ENCODE measurements at places on chromosomes 7 and 10.

- no peak for DNase-seq
Measured at GRCh38 chr7:117270371-117270770, 52.5 kb downstream of the WNT2 start.

- no peak for DNase-seq
Measured at GRCh38 chr10:80579849-80580637, 42.3 kb downstream of the SH2D4B start.

- DNase-seq = no peak
Measured at GRCh38 chr10:119477444-119477843, 65.1 kb downstream of the RGS10 start.

DNA sequence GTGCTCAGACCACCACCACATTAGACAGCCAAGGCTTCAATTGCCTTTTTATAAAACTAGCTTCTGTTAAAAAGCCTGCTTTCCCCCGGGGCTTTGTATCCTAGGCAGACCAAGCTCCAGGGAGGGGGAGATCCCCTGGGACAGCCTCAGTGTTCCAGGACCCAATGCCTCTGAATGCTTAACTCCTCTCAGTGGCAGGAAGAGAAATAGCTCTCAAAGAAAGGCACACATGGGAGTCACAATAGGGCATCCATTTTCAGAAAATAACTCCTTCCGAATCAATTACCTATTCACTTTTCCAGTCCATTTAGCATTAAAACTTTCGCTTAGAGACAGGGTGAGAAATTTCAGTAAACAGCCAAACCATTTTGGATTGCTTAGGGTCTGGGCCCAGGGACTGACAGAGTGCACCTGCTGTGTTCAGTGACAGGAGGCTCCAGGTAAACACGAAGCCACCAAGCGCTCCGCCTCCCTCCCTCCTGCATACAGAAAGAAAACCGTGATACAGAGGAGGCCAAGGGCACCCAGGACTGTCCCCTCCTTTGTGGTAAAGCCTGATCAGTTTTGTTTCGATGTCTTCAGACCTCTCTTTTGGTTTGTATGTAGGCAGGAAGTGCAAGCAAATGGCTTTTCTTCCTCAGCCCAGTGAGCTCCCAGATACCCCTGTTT, 599.7 kb downstream of the KCNMA1 start:
- no peak for DNase-seq

DNA sequence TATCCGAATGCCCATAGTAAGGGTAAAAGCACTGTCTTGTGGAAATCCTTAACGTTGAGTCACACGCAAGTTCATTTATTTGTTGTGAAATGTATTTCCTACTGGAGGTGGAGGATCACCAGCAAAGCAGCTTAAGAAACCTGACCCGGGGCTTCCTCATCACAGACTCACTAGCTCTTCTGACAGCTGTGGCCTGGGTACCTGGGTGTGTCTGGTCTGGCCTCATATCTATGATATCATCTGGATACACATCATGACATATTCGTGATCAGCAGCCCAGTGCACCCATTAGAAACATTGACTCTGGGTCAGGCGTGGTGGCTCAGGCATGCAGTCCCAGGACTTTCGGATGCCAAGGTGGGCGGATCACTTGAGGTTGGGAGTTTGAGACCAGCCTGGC, 8.8 kb downstream of the DRGX start:
- DNase-seq = peak; percentile 68

- no peak for DNase-seq
Measured at GRCh38 chr10:917416-917720, 14.1 kb downstream of the LARP4B start.

DNA sequence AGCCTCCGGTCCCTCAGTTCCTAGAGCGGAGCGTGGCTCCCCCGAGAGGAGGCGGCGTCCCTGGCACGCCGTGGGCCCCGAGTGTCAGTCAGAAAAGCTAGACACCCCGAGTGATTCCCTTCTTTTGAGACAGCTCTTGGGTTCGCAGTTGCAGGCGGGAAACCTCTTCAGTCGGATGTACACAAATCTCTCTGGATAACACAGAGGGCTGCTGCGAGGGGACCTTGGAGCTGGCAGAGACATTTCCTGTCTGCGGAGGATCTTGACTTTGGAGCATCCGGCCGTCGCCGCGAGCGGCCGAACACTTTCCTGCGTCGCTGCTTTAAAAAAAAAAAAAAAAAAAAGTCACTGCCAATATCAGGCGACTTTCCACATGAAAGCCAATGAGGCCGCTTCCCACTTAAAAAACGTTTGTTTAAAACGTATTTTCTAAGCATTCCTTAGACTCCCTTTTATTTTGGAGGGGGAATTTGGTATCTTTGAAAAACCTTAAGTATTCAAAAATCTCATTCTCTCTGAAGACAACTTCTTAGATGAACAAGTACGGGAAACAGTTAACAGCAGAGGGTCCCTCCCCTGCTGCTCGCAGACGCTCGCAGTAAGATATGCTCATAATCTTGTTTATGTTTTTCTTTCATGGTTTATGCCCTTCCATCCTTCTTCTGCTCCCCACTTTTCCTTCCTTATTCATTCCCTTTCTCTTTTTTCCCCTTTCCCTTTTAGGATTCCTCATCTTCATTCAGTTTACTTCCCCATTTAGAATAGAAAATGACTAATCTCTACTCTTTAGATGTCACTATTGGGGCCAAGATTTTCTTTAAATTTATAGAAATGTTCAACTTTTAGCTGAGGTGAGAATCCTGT, 10.0 kb downstream of the HHEX start:
- DNase-seq = no peak

DNA sequence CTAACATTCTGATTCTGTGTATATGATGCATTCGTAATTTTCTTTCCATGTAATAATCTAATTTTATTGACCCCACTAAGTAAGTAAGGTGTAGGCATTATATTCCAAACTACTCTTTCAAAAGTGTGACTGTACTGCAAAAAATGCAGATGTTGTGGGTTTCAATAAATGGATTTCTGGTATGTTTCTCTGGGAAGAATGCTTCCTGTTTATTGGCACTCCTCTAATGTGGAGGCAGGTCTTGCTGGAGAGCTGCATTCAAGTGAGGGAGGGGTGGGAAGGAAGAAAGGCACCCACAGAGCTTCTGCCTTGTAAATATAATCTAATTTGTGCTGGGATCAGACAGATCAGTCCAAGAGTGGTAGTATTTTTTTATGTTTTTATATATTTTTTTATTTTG, 23.9 kb downstream of the ST7 start:
- no peak for DNase-seq

- DNase-seq = no peak
Measured at GRCh38 chr10:70761727-70762350, 23.3 kb downstream of the TBATA start.

DNA sequence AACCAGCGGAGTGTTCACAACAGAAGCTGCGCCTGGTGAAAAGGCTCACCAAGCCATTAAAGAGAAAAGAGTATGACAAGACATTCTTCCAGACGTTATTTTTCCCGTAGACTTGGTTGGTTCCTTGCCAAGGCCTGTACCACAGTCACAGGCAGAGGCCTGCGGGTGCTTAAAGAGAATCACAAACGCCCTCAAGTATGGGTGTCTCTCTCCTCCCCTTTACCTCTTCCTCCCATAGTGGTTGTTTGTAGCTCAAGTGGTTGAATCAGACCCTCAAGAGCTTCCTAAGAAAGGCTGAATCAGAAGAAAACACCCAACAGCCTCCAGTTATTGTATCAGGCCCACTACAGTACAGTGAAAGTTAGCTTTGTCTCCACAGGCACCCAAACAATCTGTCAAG, 169.0 kb downstream of the CREB5 start:
- DNase-seq = no peak
